ENCODE measurements at places on chromosomes 2 and 18.

DNA sequence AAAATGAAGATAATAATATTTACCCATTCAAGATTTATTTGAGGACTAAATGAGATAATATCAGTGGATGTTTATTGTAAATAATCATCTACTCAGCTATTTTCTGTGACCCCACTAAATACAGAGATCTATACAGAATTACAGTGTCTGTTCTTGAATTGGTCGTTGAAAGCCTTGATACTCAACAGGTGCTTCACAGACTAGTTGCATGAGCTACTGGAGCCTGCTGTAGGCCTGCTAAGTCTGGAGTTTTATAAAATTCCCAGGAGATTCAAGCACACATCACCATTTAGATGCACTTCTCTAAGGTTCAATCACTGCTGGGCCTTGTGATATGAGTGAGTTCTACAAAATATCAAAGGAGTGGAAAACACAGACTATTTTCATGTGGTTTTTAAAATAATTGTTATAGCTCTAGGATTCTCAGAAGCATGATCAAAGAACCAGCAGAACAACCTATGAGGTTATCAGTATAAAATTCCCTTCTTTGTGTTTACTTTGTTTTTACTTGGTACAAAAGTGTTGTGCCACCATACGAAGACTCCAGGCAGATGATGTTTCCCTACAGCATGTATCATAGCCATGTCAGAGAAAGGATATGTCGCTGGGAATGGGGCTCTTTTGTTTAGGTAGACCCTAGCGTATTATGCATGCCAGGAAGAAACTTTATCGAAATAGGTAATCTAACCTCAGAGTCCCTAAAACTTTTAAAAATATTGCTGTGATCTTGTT is 7.1 kb downstream of the SULT1C4 start:
- DNase-seq, result no peak

DNA sequence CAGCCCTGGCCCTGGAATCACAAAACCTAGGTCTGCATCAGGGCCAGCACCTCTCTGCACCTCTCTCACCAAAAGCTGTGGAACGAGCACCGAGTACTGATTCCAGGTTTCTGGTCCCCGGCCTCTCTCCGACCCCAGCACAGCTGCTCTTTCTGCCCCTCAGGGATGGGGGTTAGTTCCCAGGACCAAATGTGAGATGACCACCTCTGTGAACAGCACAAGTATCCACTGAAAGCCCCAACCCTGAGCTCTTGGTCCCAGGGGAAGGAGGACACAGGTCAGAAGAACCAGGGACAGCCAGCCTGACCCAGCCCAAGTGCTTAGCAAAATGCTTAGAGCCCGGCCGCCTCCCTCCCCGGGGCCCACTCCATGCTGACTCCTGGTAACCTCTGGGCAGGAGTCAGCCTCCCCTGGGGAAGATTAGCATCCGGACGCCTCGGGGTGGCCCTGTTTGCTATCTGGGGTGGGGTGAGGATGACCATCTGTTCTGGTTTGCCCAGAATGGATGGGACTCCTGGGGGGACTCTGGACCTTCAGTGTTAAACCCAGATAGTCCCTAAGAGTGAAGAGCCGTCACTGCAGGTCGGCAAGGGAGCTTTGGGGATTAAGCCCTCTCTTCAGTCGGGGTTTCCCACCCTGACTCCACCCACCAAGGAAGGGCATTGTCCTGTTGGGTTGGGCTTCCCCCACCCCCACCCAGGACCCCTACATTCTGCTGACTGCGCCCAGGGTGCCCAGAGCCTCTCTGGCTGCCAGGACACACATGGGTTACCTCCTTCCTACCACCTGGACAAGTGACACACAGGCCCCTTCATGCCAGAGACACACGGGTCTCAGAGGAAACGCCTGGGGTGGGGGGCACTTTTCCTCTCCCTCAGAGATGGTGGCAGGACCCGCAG is 9.4 kb upstream of the GPR55 start:
- DNase-seq, result no peak

GRCh38 chr2:88144914-88145497 is 17.1 kb upstream of the FABP1 start:
- no peak for DNase-seq

DNA sequence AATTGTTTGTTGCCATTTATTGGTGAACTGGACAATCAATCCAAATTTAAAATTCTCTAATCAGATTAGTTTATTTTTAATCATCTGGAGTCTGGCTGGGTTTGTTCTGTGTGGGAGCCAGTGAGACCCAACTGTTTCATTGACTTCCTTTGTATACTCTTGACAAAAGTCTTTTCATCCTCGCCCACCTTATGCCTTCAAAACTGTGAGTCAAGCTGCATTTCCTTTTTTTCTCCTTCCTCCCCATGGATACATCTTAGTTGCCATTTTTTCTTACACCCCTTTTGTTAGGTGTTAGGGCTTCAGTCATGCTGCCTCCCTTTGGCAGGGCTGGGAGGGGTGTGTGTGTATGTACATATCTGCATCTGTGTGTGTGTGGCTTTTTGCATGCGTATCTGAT is 117.6 kb downstream of the PRKCE start:
- no peak for DNase-seq

GRCh38 chr2:240553956-240554480 is 3.8 kb downstream of the ANKMY1 start:
- DNase-seq, result no peak

GRCh38 chr2:110865188-110865587 is 132.8 kb downstream of the ACOXL start:
- no peak for DNase-seq

- no peak for DNase-seq
Observed at GRCh38 chr2:217066510-217067270, 206.8 kb upstream of the TNP1 start.

- DNase-seq, result no peak
Observed at GRCh38 chr18:50757358-50757757, 62.5 kb downstream of the MRO start.

DNA sequence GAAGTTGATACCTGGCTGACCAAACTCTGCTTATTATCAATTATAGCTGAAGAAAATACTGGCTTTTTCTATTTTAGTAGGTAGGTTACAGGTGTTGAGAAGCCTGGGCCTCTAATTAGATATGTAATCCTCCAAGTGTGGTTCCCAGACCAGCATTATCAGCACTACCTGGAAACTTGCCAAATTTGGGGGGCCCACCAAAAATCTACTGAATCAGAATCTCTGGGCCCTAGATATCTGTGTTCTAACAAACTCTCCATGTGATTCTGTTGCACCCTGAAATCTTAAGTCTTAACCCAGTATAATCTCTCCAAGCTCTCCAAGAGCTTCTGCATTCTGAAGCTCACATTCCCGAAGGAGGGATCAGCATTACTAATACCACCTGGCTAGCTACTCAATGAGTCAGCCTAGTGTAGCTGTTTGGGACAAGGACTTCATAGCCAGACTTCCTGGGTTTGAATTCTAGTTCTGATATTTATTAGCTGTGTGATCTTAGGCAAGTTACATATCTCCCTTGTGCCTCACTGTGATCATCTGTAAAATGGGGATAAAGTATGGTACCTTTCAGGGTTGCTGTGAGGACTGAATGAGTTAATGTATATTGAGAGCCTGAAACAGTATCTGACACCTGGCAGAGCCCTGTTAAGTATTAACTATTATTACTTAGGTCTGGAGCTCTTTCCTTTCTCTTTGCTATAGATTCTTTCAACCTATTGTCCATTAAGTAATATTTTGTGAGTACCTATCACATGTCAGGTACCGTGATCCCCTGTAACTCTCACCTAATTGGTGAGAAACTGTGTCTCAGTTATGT is 94.1 kb upstream of the CD302 start:
- DNase-seq, result no peak

DNA sequence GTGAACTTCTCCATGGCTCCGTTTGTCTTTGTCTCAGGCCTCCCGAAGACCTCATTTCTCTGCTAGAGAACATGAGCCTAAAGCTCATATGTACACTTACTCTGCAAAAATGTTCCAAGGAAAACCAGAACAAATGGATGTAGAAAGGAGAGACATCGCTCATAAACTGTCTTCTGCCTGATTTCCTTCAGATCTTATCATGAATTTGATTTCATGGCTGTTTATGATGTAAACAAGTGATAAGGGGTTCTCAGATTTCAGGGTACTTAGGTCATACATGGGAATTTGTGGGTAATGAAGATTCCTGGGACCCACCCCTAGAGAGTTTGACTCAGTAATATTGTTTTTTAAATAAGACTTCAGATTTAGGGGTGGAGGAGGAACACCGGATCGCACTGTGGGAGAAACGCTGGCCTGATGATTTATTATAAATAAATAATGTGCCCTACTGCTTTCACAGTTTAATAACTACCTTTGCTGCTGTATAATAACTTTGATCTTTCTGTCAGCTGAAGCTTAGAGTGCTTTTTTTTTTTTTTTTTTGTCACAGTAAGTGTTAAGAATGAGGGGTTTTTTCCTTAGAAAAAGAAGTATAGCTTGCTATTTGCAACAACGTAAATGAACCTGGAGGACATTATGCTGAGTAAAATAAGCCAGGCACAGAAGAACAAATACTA is 14.9 kb downstream of the AOX1 start:
- DNase-seq, result no peak

DNA sequence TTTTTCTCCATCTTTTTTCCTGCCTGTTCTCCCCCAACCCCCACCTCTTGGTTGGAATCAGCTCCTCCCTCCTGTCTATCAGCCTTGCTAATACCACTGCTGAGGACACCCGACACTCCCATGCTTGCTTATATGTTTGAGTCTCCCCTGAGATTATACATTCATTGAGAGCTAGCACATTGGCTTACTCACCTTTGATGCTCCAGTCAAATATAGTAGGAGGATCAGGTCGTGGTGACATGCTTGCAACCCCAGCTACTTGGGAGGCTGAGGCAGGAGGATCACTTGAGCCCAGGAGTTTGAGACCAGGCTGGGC is 91.5 kb upstream of the CCBE1 start:
- no peak for DNase-seq

- no peak for DNase-seq
Observed at GRCh38 chr2:207121784-207122183, 44.0 kb downstream of the KLF7 start.

DNA sequence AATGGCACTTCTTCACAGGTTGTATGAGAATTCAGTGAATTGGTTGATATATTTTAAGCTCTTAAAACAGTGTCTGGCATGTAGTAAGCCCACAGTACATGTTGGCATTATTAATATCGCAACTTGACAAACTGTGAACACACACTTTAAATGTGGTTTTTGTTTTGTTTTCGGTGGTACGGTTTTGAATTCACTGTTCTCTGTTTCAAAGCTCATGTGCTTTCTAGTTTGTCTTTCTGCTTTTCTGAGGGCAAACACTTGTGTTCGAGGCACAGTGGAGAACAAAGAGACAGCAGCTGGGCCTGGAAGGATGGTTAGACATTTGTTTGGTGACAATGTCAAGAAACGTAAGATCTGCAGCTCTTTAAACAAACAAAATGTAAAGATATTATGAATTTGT is 276.5 kb upstream of the MC4R start:
- no peak for DNase-seq

- no peak for DNase-seq
Observed at GRCh38 chr18:67919316-67919715, 402.8 kb upstream of the DSEL start.

DNA sequence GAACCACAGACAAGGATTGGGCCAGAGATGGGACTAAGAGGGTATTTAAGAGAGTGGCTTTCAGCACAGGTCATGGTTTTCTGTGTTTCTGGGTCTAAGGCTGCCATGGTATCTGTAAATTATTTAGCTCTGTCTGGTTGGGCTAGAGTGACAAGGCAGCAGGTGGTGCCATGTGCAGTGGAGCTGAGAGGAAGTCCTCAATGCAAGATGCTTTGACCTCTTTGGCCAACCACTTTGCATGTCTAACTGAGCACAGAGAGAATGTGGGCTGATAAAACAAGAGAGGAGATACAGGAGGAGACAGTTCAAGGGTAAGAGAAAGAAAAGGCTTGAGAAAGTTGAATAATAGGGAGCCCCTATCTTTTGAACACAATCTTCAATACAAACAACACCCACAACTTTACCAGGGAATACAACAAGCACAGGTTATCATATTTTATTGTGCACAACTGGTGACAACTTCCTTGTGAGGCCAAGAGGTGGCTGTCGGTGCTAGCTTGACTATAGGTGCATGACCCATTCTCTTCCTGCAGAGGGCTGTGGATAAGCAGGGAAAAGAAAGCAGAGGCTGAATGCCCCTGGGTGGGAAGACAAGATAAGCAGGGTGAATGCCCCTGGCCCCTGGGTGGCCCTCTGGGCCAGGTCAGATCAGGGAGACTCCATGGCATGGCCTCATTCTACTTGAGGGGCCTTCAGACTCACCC is 12.3 kb downstream of the FLACC1 start:
- no peak for DNase-seq

DNA sequence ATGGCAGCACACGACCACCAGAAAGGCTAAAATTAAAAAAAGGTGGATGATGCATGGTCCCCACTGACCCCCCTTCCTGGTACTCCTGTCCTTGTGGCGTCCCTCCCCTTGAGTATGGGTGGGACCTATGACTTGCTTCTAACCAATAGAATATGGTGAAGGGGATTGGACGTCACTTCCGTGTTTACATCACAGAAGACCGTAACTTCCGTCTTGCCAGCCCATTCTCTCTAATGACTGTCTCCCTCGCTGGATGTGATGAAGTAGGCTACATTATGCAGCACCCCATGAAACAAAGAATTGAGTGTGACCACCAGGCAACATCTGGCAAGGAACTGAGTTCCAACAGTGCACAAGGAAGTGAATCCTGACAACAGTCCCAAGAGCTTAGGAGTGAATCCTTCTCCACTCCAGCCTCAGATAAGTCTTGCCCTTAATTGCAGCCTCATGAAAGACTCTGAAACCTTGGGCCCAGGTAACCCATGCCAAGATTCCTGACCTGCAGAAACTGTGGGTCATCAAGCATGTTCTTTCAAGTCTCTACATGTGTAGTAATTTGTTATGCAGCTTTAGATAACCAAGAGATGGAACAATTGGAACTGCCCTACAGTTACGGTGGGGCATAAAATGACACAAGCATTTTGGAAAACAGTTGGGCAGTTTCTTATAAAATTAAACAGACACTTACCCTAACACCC is 80.1 kb upstream of the NPAS2 start:
- DNase-seq, result no peak

GRCh38 chr2:16429431-16430145 is 236.0 kb downstream of the CYRIA start:
- DNase-seq, result no peak

DNA sequence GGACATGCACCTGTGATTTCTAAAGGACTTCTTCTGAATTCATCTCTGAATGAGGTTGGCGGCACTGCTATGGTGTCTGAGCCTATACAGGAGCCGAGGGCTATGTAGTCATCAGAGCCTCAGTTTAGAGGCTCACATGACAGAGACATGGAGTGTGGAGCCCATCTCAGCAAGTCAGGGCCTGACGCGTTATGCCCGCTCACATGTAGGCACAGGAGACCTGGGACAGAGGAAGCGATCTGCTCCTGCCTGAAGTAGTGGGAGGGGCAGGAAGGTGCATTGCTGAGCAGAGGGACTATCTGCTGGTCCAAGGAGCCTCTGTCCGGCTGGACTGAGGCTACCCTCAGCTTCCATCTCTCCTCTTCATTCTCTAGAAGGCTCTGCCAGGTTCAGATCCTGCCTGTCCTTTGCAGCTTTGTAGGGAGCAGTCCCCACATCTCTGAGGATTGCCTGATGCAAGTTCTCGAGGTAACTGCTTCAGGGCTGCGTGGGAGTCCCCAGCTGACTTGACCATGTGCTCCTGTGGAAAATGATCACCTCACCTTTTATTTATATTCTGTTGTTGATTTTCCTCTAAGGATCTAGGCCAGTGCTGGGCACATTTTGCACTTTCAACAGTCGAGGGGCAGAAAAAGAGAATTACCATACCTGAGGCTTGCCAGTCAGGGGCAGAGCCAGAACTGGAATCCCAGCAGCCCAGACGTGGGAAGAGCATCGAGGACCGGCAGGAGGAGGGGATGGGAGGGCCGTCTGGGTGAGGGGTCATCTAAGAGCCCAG is 16.6 kb downstream of the KLHL29 start:
- DNase-seq, result no peak
